ENCODE measurements at places on chromosomes 11 and 22.

- no peak for DNase-seq
- peaks cover 2% of the 10 kb centered on the region for H3K4me1 ChIP-seq
- H3K27me3 ChIP-seq, result no peaks in the 10 kb centered on the region
Measured at GRCh38 chr11:129380413-129380812, 4.8 kb downstream of the BARX2 start.

DNA sequence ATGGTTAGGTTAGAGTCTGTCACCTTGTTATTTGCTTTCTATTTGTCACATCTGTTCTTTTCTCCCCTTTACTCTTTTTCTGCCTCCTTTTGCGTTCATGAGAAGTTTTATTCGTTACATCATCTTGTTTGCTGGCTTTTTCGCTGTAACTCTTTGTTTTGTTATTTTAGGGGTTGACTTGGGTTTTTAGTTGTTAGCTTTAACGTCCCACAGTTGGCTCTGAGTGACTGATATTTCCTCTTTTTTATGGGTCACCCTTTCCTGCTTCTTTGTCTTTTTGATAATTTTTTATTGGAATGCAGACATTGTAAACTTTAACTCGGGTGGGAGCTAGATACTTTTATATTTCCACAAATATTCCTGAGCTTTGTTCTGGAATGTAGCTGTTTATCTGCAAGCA lies 13.3 kb upstream of the TNNT3 start:
- H3K27me3 ChIP-seq, result no peaks in the 10 kb centered on the region
- H3K36me3 ChIP-seq, result no peaks in the 10 kb centered on the region
- H3K4me3 ChIP-seq, result no peak overlapping the region

DNA sequence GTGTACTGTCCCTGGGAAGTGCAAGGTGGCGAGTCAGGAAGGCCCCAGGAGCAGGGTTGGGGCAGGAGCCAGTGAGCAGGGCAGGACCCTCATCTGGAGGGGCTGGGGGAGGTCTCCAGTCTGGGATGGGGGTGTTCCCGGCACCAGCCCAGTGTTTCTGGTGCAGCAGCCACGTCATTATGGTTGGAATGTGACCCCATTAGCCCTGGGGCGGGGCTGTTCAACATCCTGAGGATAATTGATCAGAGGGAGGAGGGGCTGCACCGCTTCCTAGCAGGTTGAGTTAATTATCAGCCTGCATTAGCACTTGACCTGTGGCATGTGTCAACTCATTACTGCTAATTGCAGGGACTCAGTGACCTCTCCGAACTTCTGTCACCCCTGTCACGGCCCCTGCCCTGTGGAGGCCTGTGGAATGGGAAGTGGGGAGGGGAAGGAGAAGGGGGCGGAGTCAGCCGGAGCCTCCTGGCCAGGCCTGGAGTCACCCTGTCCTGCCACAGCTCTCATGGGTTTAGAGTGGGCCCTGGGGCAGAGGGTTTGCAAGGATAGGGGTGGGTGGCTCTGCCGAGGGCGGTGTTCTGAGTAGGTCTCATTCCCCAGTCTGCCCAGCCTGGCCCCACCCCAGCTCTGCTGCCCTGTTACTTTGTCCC lies 52.8 kb upstream of the CCDC188 start:
- DNase-seq, result no peak
- H3K27ac ChIP-seq, result no peak overlapping the region
- H3K27me3 ChIP-seq, result peaks cover 22% of the 10 kb centered on the region
- no peaks in the 10 kb centered on the region for H3K36me3 ChIP-seq
- H3K4me1 ChIP-seq, result peaks cover 22% of the 10 kb centered on the region

GRCh38 chr22:30506507-30506968 lies 1.0 kb upstream of the SEC14L4 start:
- no peak overlapping the region for H3K27ac ChIP-seq
- peaks cover 40% of the 10 kb centered on the region for H3K27me3 ChIP-seq
- DNase-seq, result no peak
- H3K4me1 ChIP-seq, result no peaks in the 10 kb centered on the region
- H3K4me3 ChIP-seq, result no peak overlapping the region

GRCh38 chr11:82981852-82982251 lies 80.3 kb downstream of the DDIAS start:
- no peak overlapping the region for H3K27ac ChIP-seq
- DNase-seq, result no peak
- no peak overlapping the region for H3K4me3 ChIP-seq
- no peaks in the 10 kb centered on the region for H3K4me1 ChIP-seq

GRCh38 chr11:108468478-108468864 lies 1.1 kb upstream of the C11orf65 start:
- no peak overlapping the region for H3K27ac ChIP-seq
- H3K27me3 ChIP-seq, result no peaks in the 10 kb centered on the region
- H3K36me3 ChIP-seq, result no peaks in the 10 kb centered on the region
- peaks cover 4% of the 10 kb centered on the region for H3K4me1 ChIP-seq
- DNase-seq, result no peak
- H3K4me3 ChIP-seq, result no peak overlapping the region
